Daoy (cell line): ENCODE measurements at places on chromosomes 2 and 18. TPM values are rescaled to one million over a fixed set of nuclear protein-coding genes. Genes with fewer than 3 reads are reported as not detected.

Gene RETSAT
- 11.4 and 18.8 TPM in 2 replicates for total RNA-seq

Gene CFAP65
- total RNA-seq: 0.11 TPM in 1 of 2 replicates, not detected in the other

DNA sequence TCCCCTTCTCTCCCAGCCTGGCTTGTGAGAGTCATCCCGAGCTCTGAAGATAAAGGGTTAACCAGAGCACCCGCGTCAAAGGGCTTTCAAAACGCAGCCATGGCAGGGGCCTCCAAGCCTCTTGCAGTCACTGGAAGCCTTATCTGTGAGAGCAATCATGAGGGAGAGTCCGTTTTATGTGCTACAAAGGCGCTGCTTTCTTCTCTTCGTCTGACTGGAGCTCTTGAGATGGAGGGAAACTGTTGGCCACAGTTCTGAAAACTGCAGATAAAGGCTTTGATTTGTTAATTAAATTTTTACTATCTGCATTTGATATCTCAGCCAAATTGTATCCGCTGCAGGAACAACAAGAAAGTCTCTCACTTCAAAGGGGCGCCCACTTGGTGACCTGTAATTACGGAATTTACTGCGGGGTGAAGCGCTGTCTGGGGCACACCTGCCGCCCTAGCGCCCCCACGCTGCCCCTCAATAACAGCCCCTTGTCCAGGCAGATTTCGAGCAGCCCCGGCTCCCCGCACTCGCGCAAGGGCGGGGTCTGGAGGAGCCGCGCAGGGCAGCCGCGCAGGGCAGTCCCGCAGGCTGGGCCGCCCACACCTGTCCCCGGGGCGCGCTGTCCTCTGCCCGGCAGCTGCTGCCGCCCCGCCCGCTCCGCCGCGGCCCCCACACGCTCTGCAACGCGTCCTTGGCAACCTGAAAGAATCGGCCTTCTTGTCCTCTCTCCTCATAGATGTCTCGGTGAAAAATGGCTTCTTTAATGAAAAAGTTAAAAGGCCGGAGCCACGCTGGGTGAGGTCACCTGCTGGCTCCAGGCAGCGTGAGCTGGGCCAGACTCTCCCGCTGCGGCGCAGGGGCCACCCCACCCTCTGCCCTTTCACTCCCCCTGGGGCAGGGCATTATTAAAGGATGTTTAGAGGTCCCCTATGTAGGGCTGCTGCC is 217.9 kb downstream of the VAPA start:
- DNase-seq: no peak

DNA sequence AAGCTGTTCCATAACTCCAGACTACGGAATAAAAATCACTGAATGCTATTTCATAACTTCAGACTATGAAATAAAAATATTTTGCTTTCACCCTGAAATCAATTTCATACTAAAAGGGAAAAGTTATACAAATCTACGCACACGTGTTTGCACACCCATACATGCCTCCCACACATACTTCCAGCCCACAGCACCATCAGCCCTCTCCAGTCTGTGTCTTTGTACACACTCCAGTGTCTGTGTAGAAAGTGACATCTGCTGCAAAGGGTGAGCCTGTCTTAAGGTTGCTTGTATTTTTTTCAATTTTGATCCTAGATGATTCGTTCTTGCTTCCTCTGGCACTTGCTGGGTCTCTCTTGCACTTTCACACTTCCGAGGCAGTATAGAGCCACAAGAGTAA is 53.6 kb downstream of the VIT start:
- DNase-seq: no peak

DNA sequence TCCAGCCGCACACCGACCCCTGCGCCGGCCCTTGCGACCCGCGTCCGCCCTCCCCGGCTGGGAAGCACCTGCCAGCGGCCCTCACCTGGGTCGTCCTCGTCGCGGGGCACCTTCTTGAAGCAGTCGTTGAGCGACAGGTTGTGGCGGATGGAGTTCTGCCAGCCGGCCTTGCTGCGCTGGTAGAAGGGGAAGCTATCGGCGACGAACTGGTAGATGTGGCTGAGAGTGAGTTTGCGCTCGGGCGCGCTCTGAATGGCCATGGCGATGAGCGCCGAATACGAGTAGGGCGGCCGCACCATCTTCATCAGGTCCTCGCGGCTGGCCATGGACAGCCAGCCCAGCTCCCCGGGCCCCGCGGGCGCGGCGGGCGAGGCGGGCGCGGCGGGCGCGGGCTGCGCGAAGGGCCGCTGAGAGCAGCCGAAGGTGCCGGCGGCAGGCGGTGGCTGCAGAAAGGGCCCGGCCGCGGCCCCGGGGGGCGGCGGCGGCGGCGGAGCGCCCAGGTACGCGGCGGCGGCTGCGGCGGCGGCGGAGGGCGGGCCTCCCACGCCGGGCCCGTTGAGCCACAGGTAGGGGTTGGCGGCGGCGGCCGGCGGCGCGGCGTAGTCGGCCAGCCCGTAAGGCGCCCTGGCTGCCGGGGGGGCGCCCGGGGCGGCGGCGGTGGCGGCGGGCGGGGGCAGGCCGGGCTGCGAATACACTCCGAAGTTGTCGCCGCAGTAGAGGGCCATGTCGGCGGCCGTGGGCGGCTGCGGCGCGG is 505 bp downstream of the FOXI3 start:
- peak; percentile 18 for DNase-seq

GRCh38 chr18:46009125-46009840 is 42.2 kb upstream of the EPG5 start:
- no peak for DNase-seq

Gene IL36G
- 0.80 TPM in 1 of 2 replicates, not detected in the other for total RNA-seq

GRCh38 chr18:75624869-75625268 is 197.4 kb upstream of the SMIM21 start:
- peak; percentile 81 for DNase-seq

Gene CCDC138
- total RNA-seq: 28.1 and 31.3 TPM in 2 replicates

GRCh38 chr2:175575346-175576258 is 394.1 kb upstream of the ATP5MC3 start:
- no peak for DNase-seq

Gene CENPA
- total RNA-seq: 25.3 and 27.9 TPM in 2 replicates

Gene SLC14A1
- 1.9 and 7.5 TPM in 2 replicates for total RNA-seq

- DNase-seq: no peak
Observed at GRCh38 chr18:23893653-23894052, 120.9 kb upstream of the TTC39C start.

Gene SLC1A4
- total RNA-seq: 13.3 and 14.0 TPM in 2 replicates

- peak; percentile 86 for DNase-seq
Observed at GRCh38 chr18:11849841-11850634, 1.2 kb upstream of the CHMP1B start.

Gene LBX2
- 0.97 and 1.7 TPM in 2 replicates for total RNA-seq

- DNase-seq: peak; percentile 91
Observed at GRCh38 chr2:47225061-47225783, 70.1 kb upstream of the STPG4 start.
